HTR-8/SVneo (cell line): ENCODE measurements at places on chromosomes 2 and 18.
A peak's percentile ranks its signal among the peaks of the same experiment; 100 is the strongest.

- no peak for DNase-seq
Observed at GRCh38 chr2:85409845-85410583, at the start of gene CAPG. Gene CAPG, minus strand, starts transcription at chr2:85410366. Its CDS starts 8,221 bp downstream, at chr2:85402145.

DNA sequence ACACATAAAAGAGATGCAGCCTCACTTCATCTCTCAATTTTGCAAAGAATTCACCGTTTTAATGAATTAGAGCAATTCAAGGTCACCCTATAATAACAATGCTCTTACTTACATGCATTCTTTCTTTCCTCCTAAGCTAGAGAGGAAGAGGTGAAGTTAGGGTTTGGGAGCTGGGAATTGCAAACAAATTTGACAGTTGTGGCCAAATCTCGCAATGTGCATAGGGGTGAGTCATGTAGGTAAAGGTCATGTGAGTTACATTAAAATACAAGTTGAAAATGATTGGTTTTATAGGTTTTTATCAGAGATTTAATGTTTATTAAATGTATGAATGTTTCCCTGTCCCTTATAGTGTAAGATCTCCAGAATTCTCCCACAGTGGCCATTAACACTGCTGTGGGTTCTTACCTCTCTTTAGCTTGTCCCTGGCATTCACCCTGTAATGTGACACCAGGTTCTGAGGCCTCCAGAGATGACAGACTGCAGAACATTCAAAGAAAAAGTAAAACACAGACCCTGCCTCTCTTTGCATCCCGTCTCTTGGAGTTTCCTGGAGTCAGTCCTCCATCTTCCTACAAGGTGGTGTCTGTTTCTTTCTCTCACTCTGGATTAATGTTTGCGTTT is 53.7 kb upstream of the LGALSL start:
- no peak for DNase-seq

DNA sequence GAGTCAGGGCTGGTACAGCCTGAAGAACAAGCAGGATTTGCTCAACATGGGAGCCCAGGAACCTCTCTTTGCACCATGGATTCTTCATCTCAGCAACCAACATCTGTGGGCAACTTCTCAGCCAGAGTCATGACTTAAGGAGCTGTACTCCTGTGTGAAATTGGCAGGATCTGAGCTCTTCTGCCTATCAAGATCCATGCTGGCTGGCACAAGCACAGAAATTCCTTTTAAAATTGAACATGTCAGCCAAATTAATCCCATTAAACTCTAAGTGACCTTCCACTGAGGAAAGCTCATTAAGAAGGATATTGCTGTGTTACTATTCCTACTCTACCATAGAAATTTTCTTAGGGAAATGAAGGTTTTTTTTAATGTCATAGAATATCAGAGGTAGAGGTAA is 110.5 kb upstream of the SCG2 start:
- no peak for DNase-seq

DNA sequence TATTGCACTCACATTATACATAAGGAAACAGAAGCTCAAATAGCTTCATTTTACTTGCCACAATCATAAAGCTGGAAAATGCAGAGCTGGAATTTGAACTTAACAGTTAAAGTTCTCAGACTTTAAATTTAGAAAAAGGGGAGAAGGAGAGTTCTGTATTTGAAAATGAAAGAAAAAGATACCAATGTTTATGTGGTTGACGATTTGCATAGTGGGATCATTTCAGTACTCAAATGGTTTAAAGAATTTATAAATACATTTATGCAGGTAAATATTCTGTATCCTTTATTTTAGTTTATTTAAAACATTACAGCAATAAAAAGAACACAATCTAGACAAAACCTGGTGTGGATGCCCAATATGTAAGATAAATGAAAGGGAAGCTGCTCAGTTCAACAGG is 25.5 kb upstream of the STAT4 start:
- no peak for DNase-seq

DNA sequence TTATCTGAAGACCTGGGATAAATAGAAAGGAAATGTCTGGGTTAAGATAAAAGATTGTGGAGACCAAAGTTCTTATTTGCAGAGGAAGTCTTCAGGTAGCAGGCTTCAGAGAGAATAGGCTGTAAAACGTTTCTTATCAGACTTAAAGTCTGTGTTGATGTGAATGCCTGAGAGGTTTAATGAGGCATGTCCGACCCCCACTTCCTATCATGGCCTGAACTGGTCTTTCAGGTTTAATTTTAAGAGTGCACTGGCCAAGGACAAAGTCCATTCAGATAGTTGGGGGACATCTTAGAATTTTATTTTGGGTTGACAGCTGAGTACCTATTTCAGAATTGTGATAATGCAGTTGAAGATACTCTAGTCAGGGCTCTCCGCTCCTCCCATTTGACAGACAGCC is 92.1 kb downstream of the ATL2 start:
- DNase-seq, result no peak

GRCh38 chr2:45010702-45011012 is 1.4 kb upstream of the SIX2 start:
- no peak for DNase-seq

DNA sequence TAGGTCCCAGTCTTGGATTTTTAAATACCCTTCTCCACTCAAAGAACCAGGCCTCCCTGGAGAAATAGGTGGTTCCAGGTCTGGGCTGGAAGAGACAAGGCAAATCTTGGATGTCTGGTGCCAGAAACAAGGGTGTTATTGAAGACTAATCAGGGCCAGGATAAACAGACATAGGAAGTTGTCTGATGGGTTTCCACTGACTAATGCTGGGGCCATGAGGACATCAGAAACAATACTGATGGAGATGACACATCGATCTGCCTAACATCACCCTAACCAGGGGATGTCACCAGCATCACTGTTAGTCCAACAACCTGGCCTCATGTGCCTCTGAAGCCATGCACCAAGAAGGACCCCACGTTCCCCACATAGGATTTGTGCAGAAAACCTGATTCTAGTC is 42.5 kb upstream of the GLI2 start:
- DNase-seq, result no peak

- no peak for DNase-seq
Observed at GRCh38 chr2:150535176-150535575, 47.7 kb upstream of the RND3 start.

DNA sequence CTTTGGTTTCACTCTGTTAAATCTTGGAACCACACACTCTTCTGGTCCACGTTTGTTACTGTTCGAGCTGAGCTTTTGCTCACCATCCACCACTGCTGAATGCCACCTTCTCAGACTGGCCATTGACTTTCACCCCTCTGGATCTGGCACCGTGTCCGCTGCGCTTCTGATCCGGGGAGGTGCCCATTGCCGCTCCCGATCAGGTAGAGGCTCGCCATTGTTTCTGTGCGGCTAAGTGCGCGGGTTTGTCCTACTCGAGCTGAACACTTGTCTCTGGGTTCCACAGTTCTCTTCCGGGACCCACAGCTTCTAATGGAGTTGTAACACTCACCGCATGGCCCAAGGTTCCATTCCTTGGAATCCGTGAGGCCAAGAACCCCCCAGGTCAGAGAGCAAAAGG is 72.8 kb downstream of the LCLAT1 start:
- DNase-seq, result no peak

DNA sequence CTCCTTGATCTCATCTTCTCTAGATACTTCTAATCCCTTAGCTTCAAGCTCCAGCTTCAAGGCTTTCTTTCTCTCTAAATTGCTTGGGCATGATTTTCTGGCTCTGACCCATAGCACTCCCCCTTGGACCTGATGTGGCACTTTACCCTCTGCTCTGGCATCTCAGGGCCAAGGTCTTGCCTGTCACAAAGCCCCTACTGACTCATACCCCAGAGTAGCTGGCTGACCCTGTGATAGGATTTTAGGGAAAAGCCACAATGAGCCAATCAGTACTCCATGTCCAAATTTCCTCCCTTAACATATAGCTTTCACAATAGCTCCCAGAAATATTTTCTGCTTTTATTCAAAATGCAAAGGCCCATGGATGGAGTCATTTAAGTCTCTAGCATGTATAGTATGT is 488.7 kb upstream of the SPRED2 start:
- no peak for DNase-seq

DNA sequence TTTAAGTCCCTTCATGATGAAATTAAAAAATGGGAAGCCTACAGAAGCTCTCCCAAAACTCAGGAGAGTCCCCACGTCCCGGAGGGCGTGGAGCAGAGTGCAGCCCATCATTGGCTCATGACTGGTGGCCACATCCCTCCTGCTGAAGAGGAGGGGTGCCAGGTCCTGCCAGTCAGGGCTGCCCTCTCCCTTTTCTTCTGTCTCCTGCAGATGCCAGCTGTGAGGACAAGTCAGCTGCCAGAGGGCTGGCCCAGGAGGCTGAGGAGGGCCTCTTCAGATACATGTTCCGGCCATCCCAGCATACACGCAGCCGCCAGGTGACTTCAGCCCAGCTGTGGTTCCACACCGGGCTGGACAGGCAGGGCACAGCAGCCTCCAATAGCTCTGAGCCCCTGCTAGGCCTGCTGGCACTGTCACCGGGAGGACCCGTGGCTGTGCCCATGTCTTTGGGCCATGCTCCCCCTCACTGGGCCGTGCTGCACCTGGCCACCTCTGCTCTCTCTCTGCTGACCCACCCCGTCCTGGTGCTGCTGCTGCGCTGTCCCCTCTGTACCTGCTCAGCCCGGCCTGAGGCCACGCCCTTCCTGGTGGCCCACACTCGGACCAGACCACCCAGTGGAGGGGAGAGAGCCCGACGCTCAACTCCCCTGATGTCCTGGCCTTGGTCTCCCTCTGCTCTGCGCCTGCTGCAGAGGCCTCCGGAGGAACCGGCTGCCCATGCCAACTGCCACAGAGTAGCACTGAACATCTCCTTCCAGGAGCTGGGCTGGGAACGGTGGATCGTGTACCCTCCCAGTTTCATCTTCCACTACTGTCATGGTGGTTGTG is 2.6 kb downstream of the INHA start:
- DNase-seq, result no peak

DNA sequence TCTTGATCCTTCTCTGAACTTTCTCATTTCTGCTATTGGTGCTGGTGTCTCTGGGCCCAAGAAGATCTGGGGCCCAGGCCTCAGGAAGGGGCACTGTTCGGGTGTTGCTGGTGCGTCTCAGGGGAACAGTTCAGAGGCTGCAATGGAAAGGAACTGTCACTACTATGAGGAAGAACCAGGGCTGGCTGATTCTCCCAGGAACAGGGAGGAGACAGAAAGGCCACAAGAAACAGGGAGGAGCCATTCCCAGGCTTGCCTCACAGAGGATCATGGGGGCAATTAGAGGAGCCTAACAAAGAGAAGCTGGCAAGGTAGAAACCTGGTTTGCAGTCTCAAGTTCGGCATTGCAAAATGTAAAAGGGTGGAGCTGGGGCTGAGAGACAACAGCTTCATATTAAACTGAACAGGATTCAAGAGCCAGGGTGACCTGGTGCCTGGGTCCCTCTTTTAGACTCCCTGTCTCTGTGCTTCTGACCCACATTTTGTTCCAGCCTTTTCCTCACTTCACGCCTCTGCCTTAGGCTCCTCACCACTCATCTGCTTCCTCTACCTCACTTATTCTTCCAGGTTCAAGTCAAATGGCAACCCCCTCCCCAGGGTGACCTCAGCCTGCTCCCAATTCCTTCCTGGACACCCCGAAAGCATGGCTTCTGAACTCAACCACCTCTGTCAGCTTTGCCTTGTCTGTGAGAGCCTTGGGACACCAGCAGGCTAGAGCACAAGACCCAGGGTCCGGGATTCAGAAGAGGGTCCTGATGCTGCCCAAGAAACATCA is 58.4 kb downstream of the GYPC start:
- DNase-seq, result no peak

- DNase-seq, result no peak
Observed at GRCh38 chr18:66778048-66778447, 174.2 kb upstream of the CDH19 start.

GRCh38 chr18:45462179-45462578 is 153.1 kb upstream of the SLC14A2 start:
- DNase-seq, result no peak

DNA sequence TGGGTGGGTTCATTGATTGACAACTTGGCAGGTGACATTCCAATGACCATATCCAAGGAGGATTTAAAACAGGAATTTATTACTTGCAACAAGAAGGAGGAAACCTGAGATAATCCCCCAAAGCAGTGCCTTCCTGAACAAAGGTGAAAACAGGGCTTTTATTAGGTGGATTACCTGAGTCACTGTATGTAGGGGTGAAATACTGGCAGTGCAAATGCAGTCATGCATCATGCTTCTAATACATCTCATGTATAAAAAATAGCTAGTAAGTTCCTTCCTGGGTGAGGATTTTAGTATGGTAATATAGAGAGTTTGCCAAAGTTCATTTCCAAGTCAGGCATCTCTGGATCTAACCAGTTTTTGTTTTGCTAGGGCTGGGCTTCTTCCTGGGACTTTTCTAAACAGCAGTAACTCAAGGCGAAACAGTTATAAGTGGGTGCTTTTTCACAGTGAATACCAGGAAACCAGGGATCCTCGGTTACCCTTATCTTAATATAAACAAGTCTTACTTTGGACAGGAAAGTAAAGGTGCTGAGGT is 583.4 kb upstream of the LRRTM1 start:
- no peak for DNase-seq

DNA sequence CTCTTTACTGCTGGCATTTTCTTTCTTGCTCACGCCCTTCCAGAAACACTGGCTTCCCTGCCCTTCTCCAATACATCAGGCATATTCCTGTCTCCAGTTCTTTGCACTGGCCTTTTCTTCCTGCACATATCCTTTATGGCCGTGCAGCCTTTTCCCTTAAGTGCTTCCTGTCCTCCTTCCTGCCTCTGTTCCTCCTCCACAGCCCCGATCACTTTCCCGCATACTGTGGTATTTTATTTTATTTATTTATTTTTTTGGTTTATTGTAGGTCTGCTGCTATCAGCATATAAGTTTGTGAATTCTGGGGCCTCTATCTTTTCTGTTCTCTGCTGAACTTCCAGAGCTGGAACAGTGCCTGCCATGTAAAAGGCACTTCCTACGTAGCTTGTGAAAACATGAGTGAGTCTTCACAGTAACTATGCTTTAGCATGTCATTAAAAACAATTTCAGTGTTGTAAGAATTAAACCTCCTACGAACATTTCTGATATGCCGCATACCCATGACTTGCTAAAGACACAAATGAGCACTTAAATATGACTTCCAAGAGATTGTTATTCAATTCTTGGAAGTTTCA is 289.1 kb downstream of the TRIB2 start:
- DNase-seq, result no peak

- DNase-seq, result no peak
Observed at GRCh38 chr2:65267008-65267407, 39.4 kb downstream of the ACTR2 start.

DNA sequence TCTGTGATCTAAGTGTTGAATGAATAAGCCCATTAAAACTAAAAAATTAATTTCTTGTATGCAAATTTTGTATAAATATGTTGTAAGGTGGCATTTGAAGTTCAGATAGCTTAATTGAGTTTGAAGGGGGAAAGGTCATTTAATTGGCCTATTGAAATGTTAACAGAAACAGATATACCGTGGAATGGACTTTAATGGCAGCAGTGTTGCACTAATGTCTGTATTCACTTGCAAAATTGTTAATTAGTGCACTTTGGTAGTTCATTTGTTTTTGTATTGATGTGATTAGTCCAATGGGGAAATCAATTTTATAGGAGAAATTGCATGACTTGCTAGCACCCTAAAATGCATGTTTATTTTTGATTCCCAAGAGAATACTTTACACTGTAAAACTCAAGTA is 41.8 kb upstream of the OTX1 start:
- no peak for DNase-seq

- no peak for DNase-seq
Observed at GRCh38 chr18:35841283-35841682, 131.2 kb upstream of the RMP24 start.

- no peak for DNase-seq
Observed at GRCh38 chr2:12672711-12673315, 43.9 kb upstream of the TRIB2 start.

- DNase-seq, result peak; percentile 54
Observed at GRCh38 chr2:30234180-30234971, 3.0 kb downstream of the LBH start.
